ENCODE measurements at places on chromosomes 5 and 9.

DNA sequence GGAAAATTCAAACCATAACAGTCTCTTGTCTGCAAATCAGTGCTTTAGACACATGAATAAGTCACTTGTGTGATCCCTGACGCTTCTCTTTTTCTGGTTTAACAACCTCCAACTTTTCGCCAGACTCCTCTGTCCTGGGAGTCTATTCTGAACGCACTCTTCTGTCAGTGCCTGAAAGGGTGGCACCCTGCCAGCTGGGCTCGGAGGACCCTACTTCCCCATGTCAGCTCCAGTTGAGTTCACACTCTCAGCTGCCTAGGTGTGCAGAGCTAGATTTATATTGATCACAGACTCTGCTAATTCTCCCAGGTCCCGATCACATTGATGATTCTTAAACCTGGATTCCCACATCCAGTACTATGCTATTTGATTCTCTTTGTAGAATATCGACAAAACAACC is 649.1 kb downstream of the BNC2 start:
- no peak for DNase-seq

GRCh38 chr5:135441919-135442318 is 5.2 kb downstream of the DCANP1 start:
- no peak for DNase-seq

DNA sequence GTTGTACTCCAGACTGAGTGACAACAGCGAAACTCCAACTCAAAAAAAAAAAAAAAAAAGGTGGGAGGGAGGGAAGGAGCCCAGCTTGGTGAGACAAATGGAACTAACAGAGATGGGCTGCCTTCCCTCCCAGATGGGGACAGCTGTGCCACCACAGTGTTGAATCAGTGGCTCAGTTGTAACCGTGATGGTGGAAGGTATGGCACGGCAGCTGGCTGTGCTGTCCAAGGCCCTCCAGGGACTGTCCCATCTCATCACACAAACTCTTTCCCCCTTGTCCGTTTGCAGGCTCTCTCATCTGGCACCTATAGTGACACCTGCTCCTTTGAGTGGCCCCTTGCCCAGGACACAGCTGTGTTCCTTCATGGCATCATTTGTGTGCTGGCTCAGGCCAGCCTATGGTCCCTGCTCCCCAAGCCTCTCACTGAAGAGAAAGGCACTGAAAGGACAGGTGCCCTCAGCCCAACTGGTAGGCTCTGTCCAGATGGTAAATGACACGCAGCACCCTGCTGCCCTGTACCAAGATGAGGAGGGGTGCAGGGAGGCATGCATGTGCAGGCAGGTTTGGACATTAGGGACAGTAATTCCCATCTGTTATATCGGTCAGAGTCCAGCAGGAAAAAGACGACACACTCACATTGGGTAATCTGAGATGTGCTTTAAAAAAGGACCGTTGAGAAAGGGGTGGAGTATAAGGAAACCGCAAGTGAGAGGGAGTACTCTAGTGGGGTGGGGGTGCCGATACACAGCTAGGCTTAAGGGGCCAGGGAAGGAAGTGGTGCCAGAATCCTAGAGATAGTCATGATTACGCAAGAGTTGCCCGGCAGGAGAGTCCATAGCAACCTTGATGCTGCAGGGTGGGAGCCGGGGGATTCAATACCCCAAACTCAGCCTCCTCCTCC is 4.3 kb downstream of the SMIM33 start:
- DNase-seq = peak; percentile 89

- DNase-seq = no peak
Measured at GRCh38 chr5:27639005-27639612, 600.7 kb upstream of the CDH9 start.

GRCh38 chr5:90803381-90803780 is 244.8 kb downstream of the ADGRV1 start:
- no peak for DNase-seq

GRCh38 chr9:91933556-91934352 is 16.3 kb downstream of the ROR2 start:
- no peak for DNase-seq

- no peak for DNase-seq
Measured at GRCh38 chr9:118665226-118665919, 703.9 kb downstream of the BRINP1 start.

DNA sequence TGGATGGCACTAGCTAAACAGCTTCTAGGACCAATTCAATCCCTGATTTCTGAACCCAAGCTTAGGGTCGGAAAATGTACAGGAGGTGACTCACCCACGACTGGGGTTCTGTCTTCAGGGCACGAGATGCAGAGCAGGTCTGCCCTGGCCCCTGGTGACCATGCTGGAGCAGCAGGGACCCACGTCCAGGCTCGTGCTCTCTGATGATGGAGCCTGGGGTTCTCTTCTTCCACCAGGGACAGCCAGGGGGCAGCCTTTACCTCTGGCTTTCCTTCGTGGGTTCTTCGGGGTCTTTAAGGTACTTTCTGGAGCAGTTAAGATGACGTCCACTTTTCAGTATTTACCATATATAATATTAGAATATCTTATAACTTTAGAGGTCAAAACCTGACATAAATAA is 2.1 kb downstream of the CFAP77 start:
- DNase-seq = peak; percentile 14

GRCh38 chr5:111171-111570 is 19.2 kb downstream of the PLEKHG4B start:
- no peak for DNase-seq

DNA sequence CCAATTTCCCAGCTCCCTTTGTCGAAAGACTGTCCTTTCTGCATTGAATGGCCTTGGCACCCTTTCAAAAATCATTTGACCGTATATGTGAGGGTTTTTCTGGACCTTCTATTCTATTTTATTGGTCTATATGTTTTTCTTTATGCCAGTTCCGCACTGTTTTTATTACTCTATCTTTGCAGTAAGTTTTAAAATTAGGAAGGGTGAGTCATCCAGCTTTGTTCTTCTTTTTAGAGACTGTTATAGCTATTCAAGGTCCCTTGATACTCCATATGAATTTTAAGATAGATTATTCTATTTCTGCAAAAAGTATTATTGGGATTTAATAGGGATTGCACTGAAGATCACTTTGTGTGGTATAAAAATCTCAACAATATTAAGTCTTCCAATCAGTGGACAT is 44.2 kb upstream of the STARD4 start:
- no peak for DNase-seq

DNA sequence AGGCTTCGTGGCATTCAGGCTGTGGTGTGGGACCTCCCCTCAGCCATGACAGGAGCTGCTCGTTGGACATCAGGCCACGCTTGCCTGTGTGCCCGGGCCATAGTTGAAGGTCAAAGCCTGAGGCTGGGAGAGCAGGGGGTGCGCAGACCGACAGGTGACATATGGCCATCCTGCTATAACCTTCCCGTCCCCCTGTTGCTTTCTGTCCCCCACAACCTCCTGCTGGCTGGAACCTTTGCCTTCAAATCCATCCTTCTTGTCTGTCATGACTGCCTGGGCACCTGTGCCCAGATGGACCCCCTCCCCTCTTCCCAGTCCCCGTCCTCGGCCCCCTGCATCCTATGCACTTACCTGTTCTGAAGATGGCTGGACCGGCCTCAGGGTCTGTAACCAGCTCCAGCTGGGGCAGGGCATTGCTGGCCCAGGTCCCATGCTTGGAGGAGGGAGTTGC is 83.2 kb downstream of the WNK2 start:
- no peak for DNase-seq

- no peak for DNase-seq
Measured at GRCh38 chr9:133332381-133332730, 3.6 kb downstream of the SURF6 start.

- no peak for DNase-seq
Measured at GRCh38 chr9:77748214-77748772, 100.2 kb upstream of the GNA14 start.

All from fibroblast of pulmonary artery (primary cell).